GM12892 (cell line): ENCODE measurements at places on chromosomes 12 and 14.

GRCh38 chr12:122518908-122519307, 7.8 kb downstream of the RSRC2 start:
- no peak for DNase-seq

DNA sequence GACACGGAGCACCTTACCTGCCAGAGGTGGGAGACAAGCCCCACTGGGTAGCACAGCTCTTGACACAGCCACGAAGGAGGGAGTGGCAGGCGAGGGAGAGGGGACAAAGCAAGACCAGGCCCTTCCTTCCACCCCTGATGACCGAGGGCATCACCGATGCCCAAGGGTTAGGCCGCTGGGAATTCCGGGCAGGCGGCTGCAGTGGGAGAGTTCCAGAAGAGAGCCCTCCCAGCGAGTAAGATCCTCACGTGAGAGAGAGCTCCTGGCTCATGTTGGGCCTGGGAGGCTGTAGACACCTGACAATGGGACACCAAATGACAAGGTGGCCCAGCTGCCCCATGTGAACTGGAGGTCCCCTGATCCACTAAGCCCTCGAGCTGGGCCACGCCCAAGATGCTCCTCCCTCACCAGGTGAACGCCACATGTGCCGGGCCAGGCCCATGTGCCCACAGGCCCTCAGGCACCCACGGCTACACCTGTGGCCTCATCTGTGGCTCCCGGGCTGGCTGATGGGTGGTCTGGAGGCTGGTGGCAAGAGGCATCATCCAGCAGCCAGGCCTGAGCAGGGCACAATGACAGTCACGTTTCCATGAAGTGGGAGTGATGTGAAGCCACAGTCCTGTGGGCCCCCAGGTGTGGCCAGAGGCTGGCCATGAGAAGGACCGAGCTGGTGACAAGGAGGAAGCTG, 32.1 kb upstream of the C14orf180 start:
- DNase-seq, result no peak

DNA sequence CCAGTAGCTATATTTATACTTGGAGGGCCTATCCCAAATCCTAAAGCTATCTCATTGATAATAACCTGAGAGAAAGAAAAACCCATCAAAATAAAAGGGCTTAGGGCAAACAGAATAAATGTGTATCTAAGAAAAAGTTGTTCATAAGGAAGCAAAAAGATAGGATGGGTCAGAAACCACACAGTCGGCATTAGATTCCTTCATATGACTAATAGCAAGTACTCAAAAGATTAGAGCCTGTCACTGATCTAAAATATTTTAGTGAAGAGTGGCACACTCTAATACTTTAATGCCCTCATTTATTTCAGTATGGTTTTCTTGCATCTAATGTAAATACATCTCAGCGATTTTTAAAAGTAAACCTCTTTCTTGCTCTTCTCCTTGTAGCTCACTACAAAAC, 17.1 kb upstream of the NAV3 start:
- no peak for DNase-seq

DNA sequence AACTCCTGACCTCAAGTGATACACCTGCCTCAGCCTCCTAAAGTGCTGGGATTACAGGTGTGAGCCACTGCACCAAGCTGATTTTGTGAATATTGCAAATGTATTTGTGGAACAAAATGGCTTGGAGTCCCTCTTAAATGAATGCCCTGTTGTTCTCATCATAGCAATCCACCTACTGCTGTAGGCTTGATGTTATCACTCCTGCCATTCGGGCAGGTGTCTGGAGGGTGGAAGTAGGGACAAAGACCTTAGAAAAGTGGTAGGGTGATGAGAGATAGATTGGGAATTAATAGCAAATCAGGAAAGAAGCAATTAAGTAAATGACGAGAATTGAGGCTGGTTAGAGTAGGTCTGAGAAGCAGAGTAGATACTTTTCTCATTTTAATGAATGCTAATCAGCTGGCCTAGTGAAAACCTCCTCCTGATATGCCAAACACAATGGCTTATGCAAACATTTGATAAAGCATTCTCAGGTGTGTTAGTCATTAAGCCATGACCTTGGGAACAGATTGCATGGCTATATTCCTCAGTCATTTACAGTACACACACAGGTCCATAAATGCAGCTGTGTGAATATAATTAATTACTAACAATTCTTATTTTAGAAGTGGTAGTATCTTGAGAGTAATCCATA, 60.5 kb upstream of the USP44 start:
- no peak for DNase-seq

GRCh38 chr12:123075646-123076171, 75.2 kb downstream of the PITPNM2 start:
- no peak for DNase-seq

GRCh38 chr12:55704824-55705718, 2.6 kb downstream of the ITGA7 start:
- DNase-seq, result no peak

DNA sequence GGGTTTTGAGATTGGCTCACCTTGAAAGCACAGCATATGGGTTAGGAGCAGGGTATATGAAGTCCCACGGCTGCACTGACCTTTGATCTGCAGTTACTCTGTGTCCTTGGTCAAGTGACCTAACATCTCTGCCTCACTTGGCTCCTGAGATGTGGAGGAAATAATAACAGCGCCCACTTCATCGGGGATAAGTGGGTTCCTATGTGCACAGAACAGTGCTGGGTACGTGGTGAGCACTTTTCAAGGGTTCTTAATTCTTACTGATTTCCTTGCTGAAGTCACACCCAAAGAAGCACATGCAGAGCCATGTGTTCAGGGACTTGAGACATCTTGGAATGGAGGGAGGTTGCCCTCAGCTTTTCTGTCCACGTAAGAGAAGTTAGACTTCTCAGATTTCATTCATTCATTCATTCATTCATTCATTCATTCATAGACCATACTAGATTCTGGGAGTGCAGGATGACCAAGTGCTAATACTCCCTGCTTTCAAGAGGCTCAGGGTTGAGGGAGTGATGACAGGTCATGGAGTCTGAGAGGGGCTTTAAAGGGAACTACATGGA, 39.4 kb downstream of the ADGRD1 start:
- DNase-seq, result no peak

DNA sequence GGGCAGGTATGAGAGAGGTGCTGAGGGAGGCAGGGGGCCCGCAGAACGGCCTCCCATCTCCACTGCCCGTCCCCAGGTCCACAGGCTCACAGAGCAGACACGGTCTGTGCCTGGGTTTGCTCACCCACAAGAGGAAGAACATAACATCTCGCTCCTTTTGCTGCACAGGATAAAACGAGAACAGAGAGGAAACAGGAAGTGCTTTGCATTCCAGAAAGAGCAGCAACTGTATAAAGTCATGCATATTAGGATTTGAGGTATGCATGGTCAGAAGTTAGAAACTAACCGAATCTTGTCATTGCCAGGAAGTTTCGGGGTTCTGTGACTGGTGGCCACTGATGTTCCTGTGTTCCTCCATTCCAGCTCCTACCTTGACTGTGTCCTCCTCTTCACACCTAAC, 25.0 kb downstream of the NTF3 start:
- no peak for DNase-seq
